ENCODE measurements at places on chromosomes 11 and 22. TPM values are rescaled to one million over a fixed set of nuclear protein-coding genes. Genes with fewer than 3 reads are reported as not detected.

GRCh38 chr11:115539844-115540243 is 35.6 kb upstream of the CADM1 start:
- DNase-seq = no peak

DNA sequence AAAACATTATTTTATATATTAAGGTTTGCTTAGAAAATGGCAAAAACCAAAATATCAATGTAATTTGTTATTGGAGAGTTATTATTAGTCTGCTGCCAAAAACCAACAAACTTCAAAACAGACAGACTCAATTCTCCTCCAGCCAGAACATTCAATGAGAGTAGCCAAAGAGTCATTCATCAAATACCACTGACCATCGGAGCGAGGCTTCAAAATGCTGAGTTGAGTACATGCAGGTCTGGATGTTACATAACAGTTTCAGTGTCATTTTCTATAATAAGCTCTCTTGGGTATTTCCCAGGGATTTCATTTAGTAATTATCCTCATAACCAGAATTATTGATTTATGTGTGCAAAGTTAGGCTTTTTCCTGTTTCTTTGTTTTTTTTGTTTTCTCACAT is 42.6 kb downstream of the CHST1 start:
- no peak for DNase-seq

The OR52M1 gene
- not detected for total RNA-seq

The PEX26 gene
- 54.2 TPM for total RNA-seq

All from esophagus muscularis mucosa (tissue), 4 donors.